ENCODE measurements at places on chromosomes 12 and 14.

DNA sequence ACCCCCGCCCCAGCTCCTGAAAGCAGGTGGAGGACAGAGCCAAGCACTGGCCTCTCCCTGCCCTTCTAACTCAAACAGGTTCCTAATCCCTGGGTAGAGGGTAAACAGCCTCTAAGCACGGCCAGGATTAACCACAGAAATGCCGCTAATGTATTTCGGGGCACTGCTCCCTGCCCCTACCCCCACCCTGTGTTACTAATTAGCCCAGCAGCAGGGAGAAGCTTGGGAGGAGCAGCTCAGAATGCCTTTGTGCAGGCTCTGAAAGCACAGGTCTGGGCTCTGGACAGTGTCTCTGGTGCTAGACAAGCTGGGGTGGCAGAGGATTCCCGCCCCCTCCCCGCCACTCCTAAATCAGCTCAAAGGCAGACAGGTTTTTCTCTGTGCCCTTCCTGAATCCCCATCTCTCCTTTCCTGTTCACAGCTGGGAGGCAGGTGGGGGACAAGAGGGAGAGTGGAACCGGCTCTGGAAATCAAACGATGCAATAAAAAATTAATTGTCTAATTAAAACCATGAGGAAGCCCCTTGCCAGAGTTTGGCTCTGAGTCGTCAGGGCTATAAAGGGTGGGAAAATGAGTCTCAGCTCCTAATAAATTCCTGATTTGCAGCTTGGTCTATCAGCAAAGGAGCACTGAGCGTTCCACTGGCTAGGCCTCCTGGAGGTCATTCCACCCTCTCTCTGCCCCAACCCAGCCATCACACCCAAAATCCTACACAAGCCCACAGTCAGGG lies 53.0 kb downstream of the SMUG1 start:
- DNase-seq: peak; percentile 60

DNA sequence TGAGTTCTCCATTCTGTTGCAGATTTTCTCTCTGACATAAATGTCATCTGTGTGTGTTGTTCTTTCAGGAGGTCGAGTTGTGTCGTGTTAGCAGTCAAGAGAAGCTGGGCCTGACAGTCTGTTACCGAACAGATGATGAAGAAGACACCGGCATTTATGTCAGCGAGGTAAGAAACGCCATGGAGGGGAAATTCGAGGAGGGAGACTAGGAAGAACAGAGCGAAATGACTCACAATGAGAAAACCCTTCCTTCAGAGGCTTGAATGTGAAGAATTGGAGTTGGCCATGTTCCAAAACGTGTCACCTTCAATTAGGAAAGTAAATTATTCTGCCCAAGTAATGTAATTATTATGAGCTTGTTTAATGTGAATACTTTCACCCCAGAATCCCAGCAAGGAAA lies 364.5 kb downstream of the PDZRN4 start:
- no peak for DNase-seq

- DNase-seq: no peak
These were observed 334.9 kb upstream of the DIO2 start for GRCh38 chr14:80545935-80546854.

DNA sequence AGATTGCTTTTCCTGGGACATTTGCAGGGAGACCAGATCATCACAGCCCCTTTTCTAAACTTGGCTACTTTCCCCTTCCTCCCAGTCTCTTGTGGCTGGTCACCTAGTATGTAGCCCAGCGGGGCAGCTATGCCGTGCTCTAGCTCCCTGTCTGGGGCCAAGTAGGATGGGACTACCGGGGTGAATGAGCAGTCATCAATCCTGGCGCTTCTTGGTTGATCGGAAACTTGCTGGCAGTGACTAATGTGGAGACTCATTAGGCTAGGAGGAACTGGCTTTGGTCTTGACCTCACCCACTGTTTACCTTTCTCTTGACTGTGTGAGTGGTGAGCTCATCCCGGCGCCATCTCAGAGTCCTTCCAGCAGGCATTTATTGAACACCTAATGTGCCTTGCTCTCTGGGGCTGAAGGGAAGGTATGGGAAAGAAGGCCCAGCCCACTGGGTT lies 15.9 kb downstream of the PLEKHG3 start:
- DNase-seq: no peak

DNA sequence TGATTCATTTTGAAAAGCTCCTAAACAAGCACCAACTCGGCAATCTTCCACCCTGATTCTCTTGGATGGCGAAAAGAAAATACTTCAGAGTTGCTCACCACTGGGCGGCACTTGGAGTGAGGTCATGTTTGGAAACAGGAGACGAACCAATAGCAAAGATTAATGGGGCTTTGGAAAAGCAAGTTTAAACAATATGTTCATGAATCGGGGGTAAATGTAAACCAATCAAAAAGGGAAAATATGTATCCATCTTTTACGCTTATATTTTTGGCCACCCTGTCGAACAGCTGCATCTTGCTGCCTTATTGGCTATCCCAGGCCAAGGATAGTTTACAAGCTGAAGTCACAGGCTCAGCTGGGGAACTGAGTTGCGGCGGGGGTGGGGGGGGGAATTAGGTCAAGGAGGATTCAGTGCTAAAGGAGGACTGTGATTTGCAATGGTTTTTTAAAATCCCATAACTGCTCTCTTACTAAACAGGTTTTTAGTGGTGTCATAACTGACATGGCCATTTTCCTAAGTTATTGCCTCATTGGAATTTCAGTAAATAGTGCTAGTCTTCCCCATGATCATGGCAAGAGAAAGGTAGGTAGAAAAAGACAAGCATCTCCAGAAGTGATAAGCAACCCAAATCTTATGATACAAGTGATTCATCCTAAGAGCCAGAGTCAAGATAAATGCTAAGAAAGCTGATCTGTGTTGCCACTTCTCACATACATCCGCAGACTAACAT lies 210.6 kb downstream of the PHLDA1 start:
- DNase-seq: no peak

- DNase-seq: no peak
These were observed 217.3 kb downstream of the SYT10 start for GRCh38 chr12:33222357-33222756.

DNA sequence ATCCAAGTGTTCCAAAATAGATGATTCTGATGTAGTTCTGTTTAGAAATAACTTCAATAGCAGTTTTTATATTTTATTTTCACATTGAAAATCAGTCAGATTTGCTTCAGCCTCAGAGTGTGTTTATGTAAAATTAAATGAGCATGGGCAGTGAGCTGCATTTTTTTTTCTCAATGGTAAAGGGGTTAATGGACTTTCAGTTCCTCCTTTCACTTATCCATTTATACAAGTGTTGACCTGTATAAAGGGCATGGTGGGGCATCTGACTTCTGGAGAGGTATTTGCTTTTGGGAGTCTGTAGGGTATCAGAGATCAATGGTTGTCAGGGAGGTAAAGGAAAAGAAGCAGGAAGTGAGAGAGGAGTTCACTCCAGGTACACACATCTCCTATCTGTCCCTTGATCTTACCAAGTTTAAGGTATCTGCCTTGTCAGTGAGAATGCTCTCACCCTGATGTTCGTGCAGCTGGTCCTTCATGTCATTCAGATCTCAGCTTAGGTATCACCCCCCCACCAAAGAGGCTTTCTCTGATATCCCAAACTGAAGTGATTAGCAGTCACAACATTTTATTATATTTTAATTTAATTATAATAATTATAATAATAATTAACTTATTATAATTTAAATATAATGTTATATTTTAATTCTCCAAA lies 181.6 kb upstream of the LMNTD1 start:
- DNase-seq: no peak

GRCh38 chr12:57243521-57244311 lies 7.3 kb downstream of the STAC3 start:
- no peak for DNase-seq

- DNase-seq: no peak
These were observed 106.0 kb downstream of the TXNDC16 start for GRCh38 chr14:52446355-52446754.

DNA sequence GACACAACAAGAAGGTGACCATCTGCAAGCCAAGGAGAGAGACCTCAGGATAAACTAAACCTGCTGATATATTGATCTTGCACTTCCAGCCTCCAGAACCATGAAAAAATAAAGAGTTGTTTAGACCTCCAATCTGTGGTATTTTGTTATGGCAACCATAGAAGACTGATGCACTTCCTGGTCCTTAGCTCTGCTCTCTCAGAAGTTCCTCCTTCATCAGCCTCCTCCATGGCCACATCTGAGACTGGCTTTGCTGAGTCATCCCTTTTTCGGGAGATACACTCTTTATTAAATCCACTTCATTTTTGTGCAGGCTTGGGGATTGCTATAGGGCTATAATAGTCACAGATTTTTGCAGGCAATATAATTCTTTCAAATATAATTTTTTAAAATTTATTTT lies 89.6 kb upstream of the ATF7IP start:
- no peak for DNase-seq

- no peak for DNase-seq
These were observed 370.2 kb upstream of the SFSWAP start for GRCh38 chr12:131340616-131341210.

DNA sequence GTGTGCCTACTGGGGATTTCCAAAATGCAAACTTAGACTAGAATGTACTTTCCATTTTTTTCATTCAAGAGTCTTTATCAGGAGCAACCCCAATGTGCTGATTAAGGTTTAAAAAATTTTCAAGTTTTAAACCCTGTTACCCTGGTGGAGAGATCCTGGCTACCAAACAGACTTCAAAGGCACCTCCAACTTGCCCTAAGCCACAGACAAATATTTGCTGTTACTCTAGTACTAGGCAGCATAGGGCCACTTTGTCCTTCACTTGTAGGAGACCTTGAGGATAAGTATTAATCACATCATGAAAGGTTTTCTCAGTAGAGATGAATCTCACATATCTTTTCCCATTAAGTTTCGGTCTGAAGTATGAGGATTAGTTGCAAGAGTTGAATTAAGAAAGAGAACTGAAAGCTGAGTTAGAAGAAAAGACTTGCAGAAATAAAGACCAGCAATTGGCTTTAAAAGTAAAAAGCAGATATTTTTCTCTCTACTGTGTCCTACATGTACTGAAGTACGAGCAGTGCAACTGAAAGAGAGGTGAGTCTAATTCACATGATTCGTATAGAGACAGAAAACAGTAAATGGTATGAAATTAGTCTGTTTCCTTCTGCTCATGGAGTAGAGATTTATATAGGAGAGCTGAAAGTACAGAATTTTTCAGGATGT lies 28.3 kb downstream of the NTN4 start:
- DNase-seq: no peak

- DNase-seq: no peak
These were observed 96.1 kb downstream of the APAF1 start for GRCh38 chr12:98741196-98741555.

- DNase-seq: no peak
These were observed 26.3 kb downstream of the WNT5B start for GRCh38 chr12:1655225-1655788.

GRCh38 chr12:109600481-109600880 lies 26.9 kb downstream of the MVK start:
- no peak for DNase-seq

DNA sequence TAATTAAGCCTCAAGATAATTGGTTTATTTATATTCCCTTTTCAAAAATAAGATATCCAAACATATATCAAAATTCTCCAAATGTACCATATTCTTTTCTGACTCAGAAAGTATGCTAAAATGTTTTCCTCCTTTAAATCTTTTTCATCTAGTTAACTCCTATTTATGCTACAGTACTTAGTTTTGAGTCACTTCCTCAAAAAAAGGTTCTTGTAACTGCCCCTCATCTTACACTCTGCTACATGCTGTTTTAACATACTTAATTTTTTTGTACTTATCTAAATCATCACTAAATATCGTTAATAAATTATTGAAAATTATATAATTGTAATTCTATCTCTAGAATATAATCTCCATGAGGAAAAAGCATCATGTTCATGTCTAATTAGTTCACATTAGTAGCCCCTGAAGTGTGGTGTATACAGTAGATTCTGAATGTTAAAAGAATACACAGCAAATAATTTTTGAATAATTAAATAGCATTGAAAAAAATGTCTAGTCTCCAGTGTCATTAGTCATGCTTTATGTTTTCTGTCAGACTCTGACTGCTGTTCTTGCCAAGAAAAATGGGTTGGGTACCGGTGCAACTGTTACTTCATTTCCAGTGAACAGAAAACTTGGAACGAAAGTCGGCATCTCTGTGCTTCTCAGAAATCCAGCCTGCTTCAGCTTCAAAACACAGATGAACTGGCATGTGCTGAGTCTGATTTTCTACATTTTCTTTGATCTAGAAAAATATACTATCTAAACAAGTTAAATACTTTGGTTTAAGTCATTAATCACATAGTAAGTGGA lies 3.5 kb downstream of the KLRD1 start:
- DNase-seq: no peak

DNA sequence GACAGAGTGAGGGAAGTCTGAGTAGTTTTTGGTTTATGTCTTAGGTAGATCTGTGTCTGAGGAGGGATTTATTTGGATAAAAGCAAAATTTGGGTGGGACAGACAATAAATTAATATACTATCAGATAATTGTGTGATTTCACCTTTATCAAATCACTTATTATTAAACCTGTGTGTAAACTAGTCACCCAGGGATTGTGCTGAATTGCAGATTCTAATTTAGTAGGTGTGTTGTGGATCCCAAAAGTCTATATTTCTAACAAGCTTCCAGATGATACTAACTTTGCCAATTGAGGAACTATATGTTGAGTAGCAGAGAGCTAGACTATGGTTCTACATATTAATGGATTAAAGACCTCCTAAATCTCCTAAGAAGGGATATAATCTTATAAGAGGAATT lies 978.5 kb upstream of the FBXO33 start:
- no peak for DNase-seq

DNA sequence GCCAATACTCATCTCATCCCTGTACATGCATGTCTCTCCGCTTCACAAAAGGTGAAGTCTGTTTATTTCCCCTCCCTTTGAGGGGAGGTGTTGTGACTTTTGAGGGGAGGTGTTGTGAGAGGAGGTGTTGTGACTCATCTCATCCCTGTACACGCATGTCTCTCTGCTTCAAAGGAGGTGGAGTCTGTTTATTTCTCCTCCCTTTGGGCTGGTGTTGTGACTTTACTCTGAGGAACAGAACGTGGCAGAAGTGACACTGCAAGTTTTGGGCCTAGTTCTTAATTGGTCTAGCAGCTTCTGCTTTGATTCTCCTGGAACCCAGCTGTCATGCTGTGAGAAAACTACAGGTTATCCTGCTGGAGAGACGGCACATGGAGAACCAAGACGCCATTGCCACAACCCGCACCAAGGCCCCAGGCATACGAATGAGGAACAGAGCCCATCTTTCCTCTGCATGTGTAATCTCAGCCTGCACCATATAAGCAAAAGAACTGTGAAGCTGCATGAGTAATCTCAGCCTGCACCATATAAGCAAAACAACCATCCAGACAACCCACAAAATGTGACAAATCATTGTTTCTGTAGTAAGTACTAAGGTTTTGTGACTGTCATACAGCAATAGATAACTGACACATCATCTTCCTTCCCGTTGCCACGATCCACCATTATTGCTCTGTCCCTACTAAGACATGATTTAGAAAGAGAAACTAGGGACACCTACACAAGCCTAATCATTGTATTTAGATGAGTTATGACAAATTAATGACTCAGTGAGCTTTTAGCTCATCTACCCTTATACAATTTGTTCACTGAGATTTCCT lies 30.0 kb downstream of the GALNT4 start:
- DNase-seq: no peak

- no peak for DNase-seq
These were observed 11.7 kb upstream of the INF2 start for GRCh38 chr14:104677512-104678332.

GRCh38 chr12:124666722-124667259 lies 99.4 kb upstream of the NCOR2 start:
- no peak for DNase-seq

- no peak for DNase-seq
These were observed 37.0 kb upstream of the TCL1B start for GRCh38 chr14:95649230-95649629.

GRCh38 chr12:23585782-23586163 lies 363.7 kb downstream of the SOX5 start:
- DNase-seq: no peak

- no peak for DNase-seq
These were observed 589.0 kb upstream of the SEL1L start for GRCh38 chr14:82122655-82123054.
